ENCODE measurements at places on chromosomes 1 and 21. TPM values are rescaled to one million over a fixed set of nuclear protein-coding genes. Genes with fewer than 3 reads are reported as not detected.

The IL12RB2 gene
- 1.1 TPM for total RNA-seq

The PGLYRP4 gene
- not detected for total RNA-seq

The FCER1A gene
- total RNA-seq, result 0.89 TPM

The LAD1 gene
- 37.6 TPM for total RNA-seq

The CLCA2 gene
- 0.38 TPM for total RNA-seq

The UTS2 gene
- total RNA-seq, result 0.58 TPM

The SLC45A1 gene
- total RNA-seq, result 1.4 TPM

The MRAP gene
- total RNA-seq, result 0.29 TPM

The HAPLN2 gene
- total RNA-seq, result 0.18 TPM

The ELOVL1 gene
- total RNA-seq, result 118 TPM

The SOD1 gene
- total RNA-seq, result 158 TPM

The DYRK3 gene
- total RNA-seq, result 11.8 TPM

The EVA1B gene
- 34.7 TPM for total RNA-seq

GRCh38 chr1:45551684-45552083 is 1.1 kb downstream of the AKR1A1 start:
- peak overlapping the region; percentile 52 for H3K4me3 ChIP-seq
- peak overlapping the region; percentile 90 for H3K27ac ChIP-seq
- peaks cover 38% of the 10 kb centered on the region for H3K36me3 ChIP-seq
- H3K4me1 ChIP-seq, result peaks cover 39% of the 10 kb centered on the region

DNA sequence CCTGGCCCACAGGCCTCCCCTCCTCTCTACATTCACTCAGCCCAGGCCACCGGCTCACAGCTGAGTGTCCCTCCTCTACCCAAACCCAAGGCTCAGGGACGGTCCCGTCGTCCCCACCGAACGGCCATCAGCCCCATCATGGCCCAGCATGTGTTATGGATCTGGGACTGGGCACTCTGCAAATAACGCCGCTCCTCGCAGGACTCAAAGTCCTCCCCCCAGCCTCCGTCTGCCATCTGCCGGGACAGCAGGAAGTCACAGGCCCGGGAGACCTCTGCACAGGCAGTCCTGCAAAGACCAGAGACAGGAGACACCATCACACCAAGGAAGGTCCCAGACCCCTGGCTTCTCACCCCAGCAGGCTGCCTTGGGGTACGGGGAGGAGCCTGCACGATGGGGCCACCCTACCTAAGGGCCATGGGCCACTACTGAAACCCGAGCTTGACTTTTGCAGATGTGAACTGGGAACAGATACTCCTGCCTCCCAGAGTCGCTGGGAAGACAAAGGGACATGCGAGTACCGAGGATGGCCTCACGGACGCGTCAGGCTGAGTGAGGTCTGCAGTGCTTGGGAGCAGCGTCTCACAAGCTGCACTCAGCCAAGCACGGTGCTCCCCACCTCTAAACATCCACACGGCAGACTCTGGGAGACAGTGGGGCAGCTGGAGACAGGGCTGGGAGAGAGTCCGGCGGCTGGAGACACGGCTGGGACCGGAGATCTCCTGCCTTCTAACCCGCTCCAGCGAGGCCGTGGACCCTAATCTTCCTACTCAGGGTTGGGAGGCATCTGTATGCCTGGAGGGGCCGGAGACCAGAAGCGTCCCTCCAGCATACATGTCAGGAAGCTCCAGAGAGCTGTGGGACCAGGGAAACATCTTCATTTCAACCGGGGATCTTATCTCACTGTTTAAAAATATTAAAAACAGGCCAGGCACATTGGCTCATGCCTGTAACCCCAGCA is 10.4 kb upstream of the SPATC1L start:
- H3K36me3 ChIP-seq, result no peaks in the 10 kb centered on the region
- H3K27ac ChIP-seq, result no peak overlapping the region
- no peaks in the 10 kb centered on the region for H3K27me3 ChIP-seq
- DNase-seq, result no peak

DNA sequence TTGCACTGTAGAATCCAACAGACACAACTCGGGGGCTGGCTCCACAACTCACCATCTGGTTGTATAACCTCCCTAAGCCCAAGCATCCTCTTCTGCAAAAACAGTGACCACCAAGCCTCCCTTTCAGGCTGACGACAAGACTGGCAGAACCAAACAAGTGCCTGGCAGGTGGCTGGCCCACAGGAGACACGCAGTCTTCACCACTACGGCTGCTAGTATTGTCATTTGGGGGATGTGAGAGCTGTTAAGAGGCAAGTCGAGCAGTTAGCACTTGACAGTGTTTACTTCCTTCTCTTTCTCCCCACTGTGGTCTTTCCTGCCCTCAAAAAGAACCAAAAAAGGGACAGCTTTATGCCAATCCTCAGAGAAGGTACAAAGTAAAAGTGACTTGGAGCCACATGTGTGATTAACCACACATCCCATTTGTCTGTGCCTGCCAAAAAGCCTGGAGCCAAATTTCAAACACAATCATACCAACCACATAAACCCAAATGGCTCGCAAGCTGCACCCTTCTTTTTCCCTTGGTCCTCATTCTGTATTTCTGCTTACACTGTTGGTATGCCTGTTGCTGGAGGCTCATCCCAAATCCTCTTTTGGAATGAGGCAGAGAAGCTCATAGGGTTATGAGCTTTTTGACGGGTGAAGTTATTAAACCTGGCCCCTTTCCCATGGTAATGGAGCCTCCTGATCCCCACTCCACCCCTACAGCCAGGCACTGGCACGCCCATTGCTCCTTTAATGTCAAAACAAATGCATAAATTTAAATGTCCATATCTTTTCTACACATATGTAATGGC is 94.1 kb downstream of the TGFBR3 start:
- no peaks in the 10 kb centered on the region for H3K27me3 ChIP-seq
- H3K27ac ChIP-seq, result peak overlapping the region; percentile 42
- H3K4me1 ChIP-seq, result peaks cover 11% of the 10 kb centered on the region
- H3K36me3 ChIP-seq, result no peaks in the 10 kb centered on the region
- no peak overlapping the region for H3K4me3 ChIP-seq

- no peak for DNase-seq
- peaks cover 10% of the 10 kb centered on the region for H3K4me1 ChIP-seq
- H3K27ac ChIP-seq, result no peak overlapping the region
- peaks cover 29% of the 10 kb centered on the region for H3K27me3 ChIP-seq
These were observed 1.9 kb downstream of the SH2D2A start for GRCh38 chr1:156814571-156815260.

- H3K36me3 ChIP-seq, result no peaks in the 10 kb centered on the region
- peak overlapping the region; percentile 59 for H3K4me3 ChIP-seq
- DNase-seq, result no peak
- no peaks in the 10 kb centered on the region for H3K4me1 ChIP-seq
- no peaks in the 10 kb centered on the region for H3K27me3 ChIP-seq
These were observed 1.8 kb downstream of the CDC42BPA start for GRCh38 chr1:227316456-227316855.

DNA sequence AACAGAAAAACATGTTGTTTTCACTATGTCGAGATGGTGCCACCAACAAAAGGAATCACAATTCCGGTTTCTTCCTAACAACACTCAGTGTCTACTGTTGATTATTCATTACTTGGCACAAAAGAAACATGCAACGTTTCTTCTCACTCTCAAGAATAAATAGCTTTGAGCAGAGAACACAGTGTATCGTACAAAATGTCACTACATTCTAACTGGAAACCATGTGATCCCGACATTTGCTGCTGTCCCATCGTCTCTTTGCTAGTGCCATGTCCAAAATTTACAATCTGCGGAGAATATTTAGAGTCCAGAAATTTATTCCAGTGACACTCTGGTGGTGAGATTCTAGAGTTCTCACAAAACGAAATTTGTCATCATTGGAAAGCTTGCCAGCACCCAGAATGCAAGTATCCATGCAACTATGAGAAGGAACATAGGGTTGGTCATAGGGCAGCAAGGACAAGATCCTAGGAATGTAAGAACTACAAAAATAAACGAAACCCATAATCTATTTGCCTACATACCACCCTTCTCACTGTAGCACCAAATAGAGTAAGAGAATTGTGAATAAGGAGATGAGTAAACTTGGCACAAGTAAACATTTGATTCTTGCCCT is 505.1 kb downstream of the LTN1 start:
- H3K4me1 ChIP-seq, result no peaks in the 10 kb centered on the region
- H3K4me3 ChIP-seq, result no peak overlapping the region
- no peaks in the 10 kb centered on the region for H3K36me3 ChIP-seq
- no peak for DNase-seq

DNA sequence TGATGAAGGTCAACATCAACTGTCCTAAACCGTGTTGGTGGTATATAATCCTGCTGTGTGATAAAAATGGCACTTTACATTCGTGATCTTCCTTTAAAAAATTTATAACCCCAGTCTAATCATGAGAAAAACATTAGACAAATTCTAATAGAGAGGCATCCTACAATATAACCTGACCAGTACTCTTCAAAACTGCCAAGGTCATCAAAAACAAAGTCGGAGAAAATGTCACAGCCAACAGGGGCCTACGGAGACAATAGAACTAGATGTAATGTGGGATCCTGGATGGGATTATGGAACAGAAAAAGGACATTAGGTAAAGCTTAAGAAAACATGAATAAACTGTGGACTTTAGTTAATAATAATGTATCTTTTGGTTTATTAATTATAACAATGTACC is 25.0 kb downstream of the CDKN2C start:
- H3K4me3 ChIP-seq, result no peak overlapping the region
- no peak overlapping the region for H3K27ac ChIP-seq
- no peaks in the 10 kb centered on the region for H3K27me3 ChIP-seq
- no peaks in the 10 kb centered on the region for H3K4me1 ChIP-seq
- DNase-seq, result no peak

DNA sequence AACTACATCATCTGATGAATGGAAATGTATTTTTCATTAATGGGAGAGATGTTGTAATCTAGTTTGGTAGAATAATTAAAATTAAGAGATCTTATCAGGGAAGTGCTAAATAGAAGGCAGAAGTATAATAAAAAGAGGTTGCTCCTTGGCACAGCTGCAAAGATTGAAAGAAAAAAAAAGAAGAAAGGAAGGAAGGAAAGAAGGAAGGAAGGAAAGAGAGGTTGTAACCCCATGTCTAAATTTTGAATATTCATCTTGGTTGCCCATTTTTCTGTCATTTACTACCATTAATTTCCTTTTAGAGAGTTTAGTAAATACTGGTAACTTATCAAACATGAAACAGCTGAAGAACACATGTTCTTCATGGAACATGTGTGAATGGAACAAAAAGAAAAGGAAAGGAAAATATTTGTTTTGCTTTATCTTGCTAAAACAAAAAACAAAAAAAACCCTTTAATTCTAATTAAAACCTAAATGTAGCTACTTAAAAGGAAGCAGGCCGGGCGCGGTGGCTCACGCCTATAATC is 10.5 kb upstream of the MDM4 start:
- H3K27me3 ChIP-seq, result no peaks in the 10 kb centered on the region
- DNase-seq, result no peak
- peak overlapping the region; percentile 39 for H3K4me3 ChIP-seq
- H3K27ac ChIP-seq, result peak overlapping the region; percentile 89

DNA sequence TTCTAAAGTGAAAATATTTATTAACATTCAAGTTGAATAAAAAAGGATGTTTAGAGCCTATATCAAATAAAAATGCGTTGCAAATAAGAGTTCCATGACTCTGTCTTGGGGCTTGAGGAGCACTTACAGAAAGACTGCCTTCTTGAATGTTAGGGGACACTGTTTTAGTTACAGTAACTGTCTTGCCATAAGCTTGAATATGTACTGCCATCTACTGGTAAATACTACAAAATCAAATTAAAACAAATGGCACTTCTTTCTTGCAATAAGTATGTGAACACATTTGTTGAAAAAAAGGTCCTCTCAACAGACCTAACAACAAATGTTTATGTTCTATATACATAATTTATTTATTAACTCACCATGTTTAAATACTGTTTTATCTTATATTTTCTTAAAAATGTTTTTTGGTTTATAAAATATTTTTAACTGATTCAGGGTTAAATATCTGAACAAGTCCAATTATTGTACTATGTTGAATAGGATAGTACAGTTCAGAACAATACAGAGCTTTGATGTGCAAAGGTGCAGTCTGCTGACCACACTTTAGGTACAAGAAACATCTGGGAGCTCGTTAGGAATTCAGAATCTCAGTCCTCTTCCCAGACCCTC is 199.5 kb downstream of the LRRIQ3 start:
- H3K27ac ChIP-seq, result no peak overlapping the region
- H3K4me3 ChIP-seq, result no peak overlapping the region
- DNase-seq, result no peak
- no peaks in the 10 kb centered on the region for H3K4me1 ChIP-seq

GRCh38 chr21:33380483-33380998 is 22.7 kb upstream of the IFNGR2 start:
- H3K27me3 ChIP-seq, result no peaks in the 10 kb centered on the region
- peak overlapping the region; percentile 79 for H3K27ac ChIP-seq
- peaks cover 21% of the 10 kb centered on the region for H3K4me1 ChIP-seq
- no peaks in the 10 kb centered on the region for H3K36me3 ChIP-seq

Data from left lung (tissue), 14 donors.